ENCODE measurements at places on chromosomes 7 and 10.
A peak's percentile ranks its signal among the peaks of the same experiment; 100 is the strongest.

DNA sequence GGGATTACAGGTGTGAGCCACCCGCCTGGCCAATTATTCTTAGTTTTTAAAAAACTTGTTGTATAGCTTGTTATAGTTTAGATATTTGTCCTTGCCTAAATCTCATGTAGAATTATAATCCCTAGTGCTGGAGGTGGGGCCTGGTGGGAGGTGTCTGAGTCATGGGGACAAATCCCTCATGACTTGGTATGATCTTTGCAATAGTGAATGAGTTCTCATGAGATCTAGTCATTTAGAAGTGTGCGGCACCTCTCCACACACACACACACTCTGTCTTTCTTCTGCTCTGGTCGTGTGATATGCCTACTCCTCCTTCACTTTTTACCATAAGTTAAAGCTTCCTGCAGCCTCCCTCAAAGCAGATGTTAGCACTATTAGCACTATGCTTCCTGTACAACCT, 37.2 kb downstream of the FAM149B1 start:
- DNase-seq = no peak

DNA sequence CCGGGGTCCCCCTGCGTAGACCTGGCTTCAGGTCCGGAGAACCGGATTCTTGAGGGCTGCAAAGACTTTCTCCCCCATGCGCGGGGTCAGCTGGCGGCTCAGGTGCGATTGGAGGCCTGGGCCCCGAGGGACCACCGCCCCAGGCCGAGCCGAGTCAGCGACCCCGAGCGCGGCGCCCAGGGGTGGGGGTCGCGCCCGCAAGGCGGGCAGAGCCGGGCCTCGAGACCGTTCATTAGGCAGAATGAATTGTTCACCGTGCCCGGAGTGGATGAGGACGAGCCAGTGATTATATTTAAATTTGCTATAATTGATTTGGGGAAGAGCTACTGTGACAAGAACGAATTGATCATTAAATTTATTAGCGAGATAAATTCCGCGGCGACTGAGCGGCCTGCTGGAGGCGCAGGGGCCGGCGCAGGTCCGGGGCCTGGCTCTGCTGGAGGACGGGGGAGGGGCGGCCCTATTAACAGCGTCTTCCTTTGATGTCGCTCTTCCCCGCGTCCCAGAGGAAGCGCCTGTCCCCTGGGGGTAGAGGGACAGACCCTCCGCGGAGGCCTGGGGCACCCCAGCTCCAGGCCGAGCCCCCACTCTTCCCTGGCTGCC, 7.5 kb downstream of the MNX1 start:
- DNase-seq = no peak

GRCh38 chr10:89035461-89035860, 44.9 kb downstream of the FAS start:
- DNase-seq = no peak

GRCh38 chr7:13097499-13097898, 410.1 kb downstream of the ARL4A start:
- DNase-seq = no peak

GRCh38 chr10:24292304-24293293, 83.7 kb downstream of the KIAA1217 start:
- no peak for DNase-seq

DNA sequence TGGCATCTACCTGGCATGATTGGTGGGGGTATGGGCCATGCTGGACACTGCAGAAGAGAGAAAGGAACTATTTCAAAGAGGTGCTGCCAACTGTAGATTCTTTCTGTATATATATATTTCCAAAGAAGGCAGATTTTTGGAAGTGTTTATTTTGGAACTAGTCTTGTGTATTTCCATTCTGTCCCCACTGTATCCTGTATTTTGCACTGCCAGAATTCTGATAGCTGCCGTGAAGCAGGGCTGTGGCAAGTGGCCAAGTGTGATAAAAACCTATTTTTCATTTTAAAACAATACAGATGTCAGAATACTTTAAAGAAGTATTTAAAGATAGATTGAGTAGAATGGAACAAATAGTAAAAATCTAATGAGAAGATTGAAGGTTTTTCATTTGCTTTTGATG, 17.1 kb downstream of the MCU start:
- DNase-seq = peak; percentile 79

- peak; percentile 63 for DNase-seq
Measured at GRCh38 chr7:150356265-150356897, 12.2 kb upstream of the REPIN1 start.

GRCh38 chr7:130841416-130841815, 107.4 kb upstream of the KLF14 start:
- DNase-seq = no peak

DNA sequence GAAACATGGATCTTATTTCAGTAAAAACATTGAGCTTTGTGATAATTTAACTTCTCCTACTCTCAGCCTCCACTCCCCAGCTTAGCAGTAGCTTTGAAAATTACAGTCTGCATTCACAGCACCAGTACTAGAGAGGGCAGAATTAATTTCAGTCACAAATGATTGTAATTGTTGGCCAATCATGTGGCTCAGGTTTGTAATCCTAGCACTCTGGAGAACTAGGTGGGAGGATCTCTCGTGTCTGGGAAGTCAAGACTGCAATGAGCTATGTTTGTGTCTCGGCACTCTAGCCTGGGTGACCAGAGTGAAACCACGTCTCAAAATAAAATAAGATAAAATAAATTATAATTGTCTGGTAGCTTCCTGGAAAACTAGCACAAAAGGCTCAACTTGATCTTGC, 620.9 kb downstream of the TNS3 start:
- no peak for DNase-seq

DNA sequence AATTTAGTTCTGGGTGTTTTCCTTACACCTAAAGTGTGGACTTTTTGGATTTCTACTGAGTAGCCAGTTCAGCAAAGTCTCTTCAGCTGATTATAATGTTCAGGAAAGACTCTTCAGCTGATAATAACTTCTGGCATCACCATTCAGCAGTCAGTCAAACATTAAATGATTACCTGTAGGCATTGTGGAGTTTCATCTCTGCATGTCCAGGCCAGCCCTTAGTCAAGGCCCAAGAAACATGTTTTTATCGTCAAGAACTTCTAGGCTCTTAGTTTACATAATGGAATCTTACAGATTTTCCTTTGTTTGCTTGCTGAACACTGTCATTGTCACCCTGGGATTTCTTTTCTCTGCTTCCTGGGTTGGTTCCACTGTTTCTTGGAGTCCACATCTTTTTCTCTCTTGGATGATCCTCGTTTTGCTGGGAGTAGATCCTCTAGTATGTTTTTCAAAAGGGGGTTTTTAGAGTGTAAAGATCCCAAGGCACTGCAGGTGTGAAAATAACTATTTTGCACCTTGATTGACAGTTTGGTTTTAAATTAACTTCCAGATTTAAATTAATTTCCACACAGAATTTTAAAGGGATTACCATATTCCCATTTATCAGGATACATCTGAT, 24.2 kb downstream of the CCM2 start:
- no peak for DNase-seq

DNA sequence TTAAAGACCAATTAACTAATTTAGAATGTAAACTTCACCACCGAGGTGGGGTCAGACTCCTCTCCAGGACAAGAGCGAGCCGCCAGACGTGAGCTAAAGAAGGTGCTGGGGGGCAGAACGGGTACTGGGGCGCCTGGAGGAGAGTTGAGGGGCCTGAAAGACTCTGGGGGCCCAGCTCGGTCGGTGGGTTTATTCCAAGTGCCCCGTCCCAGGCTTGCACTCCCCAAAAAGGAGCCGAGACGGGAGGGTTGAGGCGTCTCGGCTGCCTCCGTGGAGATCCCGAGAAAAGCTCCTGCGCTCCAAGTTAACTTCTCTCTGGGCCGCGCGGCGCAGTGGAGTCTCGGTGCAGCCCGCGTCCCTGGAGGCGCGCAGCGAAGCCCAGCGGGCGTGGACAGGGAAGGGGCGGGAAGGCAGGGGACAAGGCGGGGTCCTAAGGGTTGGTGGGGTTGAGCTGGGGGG, 553.3 kb downstream of the TFEC start:
- no peak for DNase-seq

DNA sequence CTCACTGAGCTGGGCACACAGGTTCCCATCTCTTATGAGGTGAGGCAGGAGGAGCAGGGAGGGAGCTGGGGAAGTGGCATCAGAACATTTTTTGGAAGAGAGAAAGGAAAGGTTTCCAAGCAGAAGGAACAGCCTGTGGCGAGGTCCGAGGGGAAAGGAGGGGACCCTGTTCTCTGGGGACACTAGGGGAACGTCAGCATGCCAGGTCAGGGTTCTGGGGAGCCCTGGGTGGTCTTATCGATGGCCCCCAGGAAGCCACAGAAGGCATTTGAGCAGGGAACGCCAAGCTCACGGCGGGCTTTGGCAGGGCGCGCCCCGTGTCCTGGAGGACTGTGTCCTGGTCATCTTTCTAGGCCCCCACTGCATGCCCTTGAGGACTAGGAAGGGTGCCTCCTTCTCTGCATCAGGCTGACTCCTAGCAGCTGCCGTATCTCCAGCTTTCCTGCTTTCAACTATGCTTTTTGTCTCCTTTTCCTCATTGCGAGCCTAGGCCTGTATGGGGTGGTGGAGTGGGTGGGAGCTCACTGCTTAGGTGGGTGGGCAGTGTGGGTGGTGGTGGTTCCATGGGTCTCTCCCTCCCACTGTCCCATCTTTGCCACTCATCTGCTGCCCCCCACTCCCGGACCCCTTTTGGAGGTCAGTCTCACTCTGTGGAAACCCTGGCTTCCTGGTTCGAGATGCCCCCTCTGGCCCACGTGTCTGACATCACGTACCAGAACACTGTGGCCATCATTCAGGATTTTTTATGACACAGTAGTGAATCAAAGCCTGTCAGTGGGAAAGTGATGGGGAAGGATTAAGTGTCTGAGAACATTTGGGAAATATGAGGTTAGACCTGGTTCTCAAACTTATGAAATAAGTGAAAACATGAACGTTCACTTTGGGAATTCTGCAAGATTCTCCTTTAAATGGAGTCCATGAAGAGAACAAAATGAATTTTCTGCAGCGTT, 89.1 kb downstream of the CUX1 start:
- no peak for DNase-seq

DNA sequence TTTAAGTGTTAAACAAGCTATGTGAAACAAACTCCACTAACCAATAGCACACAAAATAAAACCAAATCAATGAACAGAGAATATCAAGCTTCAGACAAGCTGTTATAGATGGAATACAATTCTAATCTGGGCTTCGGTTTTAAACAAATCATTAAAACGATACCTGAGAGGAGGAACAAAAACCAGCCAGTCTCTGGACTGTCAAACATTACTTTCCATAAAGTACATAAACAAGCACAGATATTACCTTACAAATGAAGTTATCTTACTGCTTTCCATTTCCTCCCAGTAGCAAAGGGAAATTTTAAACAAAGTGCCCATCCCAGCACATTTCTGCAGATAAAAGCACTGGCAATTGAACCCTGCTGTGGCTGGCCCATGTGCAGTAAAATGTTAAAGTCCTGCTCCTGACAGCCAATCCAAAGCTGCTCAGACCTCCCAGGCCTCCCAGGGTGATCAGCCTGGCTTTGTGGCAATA, 128.0 kb downstream of the NRCAM start:
- DNase-seq = no peak

DNA sequence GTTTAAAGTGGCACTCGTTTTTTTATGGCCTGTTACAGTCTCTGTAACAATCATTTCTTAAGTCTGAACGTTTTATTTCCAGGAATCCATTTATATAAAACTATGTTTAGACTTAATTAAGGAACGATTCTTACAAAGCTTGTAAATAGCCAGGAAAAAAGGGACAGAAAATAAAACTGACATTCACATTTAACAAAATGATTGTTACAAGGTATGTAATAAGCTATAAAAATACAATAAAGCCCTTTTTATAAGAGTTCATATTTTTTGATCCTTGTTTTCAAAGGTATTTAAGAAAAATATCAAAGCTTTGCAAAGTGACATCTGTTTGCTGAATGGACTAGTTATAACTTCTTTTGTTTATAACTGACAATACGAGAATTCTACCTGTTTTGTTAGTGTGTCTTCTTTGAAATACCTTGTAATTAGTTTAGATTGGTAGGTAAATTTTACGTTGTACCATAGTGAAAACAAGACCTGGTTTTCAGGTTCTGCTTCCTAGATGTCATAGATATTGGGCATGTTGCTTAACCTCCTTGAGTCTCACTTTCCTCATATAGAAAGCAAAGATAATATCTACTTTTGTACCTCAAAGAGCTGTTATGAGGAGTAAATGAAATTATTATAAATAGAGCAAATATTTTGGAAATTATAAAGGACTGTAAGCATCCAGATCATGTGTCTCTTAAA, 25.8 kb downstream of the BTRC start:
- no peak for DNase-seq

DNA sequence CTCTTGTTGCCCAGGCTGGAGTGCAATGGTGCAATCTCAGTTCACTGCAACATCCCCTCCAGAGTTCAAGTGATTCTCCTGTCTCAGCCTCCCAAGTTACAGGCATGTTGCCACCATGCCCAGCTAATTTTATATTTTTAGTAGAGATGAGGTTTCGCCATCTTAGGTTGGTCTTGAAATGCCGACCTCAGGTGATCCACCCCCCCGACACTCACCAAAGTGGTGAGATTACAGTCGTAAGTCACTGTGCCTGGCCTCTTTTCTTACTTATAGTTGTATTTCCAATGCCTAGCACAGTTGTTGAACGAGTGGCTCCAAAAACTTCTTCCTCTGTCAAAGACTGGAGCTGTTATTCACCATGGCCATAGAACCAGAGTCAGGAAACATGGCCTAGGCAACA, 6.7 kb downstream of the RNF216 start:
- DNase-seq = no peak

GRCh38 chr7:137937202-137937560, 64.7 kb downstream of the CREB3L2 start:
- DNase-seq = no peak

DNA sequence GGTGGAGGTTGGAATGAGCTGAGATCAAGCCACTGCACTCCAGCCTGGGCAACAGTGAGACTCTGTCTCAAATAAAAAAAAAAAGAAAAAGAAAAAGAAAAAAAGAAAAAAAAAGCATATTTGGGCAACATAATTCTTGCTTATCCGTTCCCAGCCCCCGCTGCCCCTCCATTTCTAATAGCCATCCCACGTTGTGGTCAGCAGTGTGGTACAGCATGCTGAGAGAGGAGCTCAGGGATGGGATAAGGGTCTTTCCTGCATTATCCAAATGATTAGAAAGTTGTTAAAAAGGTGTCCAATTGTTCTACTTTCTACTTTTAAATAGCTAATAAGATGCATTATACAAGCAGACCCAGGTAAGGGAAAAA, 104.9 kb upstream of the ZNF92 start:
- DNase-seq = no peak

- peak; percentile 23 for DNase-seq
Measured at GRCh38 chr10:117134056-117134305, 4.1 kb downstream of the VAX1 start.

- no peak for DNase-seq
Measured at GRCh38 chr7:140033779-140034363, 28.9 kb downstream of the PARP12 start.

DNA sequence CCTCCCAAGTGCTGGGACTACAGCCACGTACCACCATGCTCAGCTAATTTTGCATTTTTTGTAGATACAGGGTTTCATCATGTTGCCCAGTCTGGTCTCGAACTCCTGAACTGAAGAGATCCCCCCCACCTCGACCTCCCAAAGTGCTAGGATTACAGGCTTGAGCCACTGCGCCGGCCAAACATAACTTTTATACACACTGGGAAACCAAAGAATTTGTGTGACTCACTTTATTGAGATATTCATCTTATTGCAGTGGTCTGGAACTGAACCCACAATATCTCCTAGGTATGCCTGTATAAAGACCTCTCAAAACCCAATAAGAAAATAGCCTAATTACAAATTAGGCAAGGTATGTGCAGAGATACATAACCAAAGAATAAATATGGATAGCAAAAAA, 182.6 kb upstream of the FEZF1 start:
- DNase-seq = no peak

- DNase-seq = no peak
Measured at GRCh38 chr7:100965045-100965722, 4.2 kb upstream of the MUC12 start.

Measured in lung microvascular endothelial cell (primary cell).